Karpas-422 (cell line): ENCODE measurements at places on chromosomes 6 and 20.

DNA sequence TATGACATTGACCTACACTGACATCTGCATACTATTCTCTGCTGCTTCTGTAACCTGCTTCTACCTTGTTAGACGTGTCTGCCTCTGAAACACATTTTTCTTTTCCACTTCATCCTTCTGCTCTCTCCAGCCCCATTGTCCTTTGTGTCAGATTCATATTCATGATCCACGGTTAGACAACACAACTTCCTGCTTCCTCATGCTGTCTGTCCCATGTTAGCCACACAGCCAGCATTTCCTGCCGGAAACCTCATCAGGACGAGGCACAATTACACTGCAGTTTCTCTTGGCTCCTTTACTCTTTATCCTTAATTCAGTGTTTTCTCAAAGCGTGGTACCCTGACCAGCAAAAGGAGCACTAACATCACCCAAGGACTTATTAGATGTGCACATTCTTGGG, 150.2 kb downstream of the TBC1D7 start:
- DNase-seq = no peak

- no peak for DNase-seq
Measured at GRCh38 chr20:52402950-52403349, 211.4 kb upstream of the ZFP64 start.

GRCh38 chr20:10581823-10582222, 92.0 kb downstream of the JAG1 start:
- no peak for DNase-seq

DNA sequence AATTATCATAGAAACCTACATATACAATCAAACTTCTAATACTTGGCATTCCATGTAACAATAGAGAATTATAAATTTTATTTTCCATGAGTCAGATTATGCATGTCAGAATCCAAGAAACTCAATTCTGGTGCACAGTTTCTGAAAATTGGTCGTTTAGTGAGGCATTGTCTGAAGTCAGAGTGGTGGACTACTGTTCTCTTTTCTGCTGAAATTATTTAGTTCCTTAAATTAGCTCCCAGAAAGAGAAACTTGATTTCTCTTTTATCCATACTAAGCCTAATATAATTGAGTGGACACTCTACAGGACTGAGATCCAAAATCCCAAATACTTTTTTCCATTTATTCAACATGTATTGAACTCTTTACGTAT, 265.5 kb downstream of the ALDH8A1 start:
- DNase-seq = no peak

- DNase-seq = no peak
Measured at GRCh38 chr6:162156146-162156545, 571.4 kb downstream of the PRKN start.

- DNase-seq = no peak
Measured at GRCh38 chr6:18388271-18388670, 1.1 kb downstream of the RNF144B start.

DNA sequence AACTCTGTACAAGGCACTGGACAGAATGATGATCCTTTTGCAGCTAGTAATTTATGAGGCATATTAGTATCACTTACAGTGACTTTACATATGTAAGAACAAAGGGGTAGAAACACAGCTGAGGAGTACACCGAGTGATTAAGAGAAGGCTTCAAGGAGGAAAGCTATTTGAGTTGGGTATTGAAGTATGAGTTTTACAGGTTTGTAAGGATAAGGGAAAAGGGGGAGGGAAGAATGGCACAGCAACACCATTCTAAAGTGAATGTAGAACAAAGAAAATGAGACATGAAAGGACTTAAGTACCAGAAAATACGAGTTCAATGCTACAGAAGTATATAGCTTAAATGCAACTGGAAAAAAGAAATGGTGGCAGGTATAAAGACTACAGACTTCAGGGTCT, 5.5 kb downstream of the CDK19 start:
- no peak for DNase-seq

DNA sequence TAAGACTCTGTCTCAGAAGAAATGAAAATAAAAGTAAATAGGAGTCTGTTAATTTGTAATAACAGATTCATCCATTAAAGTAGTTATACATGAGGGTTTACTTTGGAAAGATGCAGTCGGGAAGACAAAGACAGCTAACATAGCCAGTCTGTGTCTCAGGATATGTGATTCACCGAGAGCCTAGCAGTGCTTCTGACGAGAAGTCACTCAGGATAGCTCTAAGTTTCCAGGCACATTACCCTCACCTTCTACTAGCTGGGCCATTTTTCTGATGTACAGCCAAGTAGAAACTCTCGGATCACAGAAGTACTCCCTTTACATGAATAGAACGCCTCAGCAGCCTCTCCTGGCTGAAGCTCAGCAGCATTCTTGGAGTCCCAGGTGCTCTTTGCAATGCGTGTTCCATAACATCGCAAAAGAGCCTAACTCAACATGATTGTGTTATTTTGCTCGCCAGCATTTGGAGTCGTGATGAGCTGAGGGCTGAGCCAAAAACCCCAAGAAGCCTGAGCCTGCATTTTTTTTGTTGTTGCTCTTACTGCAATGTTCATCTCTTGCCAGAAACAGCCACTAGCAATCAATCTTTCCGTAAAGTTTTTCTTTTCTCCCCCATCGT, 22.4 kb upstream of the TASP1 start:
- no peak for DNase-seq

- DNase-seq = no peak
Measured at GRCh38 chr6:139939189-139939979, 564.9 kb upstream of the CITED2 start.
